ENCODE measurements at places on chromosomes 3 and 15.

DNA sequence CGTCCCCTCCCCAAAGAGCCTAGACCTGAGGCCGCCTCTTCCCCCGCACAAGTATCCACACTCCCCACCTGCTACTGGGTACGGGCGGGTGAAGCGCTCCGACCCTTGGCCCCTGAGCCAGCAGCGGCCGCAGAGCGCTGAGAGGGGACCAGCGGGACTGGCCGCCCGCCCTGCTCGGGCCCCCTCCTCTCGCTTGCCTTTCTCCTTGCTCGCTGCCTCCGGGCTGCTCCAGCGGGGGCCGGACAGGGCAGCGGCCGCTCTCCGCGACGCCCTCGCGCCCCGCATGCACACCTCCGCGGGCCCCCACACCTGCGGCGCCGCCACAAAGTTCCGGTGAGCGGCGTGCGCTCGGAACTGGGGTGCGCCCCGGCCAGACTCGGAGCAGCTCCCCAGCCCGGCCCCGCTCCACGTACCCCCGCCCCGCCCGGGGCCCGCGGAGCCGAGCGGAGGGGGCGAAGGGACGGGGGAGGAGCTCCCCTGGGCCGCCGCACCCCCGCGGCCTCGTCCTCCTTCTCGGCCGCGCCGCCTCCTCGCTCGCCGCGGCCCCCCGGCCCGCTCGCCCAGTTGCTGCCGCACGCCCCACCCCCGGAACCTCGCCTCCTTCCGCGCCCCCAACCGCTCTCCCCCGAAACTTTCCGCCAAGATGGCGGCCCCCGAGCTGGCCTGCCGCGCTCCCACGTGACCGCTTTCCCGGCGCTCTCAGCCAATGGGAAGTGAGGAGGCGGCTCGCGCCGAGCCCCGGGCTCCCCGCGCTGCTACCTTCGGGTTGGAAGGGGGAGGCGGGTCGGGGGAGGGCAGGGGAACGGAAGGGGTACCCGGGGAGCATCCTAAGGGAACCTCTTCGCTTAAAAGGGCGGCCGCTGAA is 704 bp downstream of the DLG1 start:
- peak; percentile 76 for DNase-seq

- no peak for DNase-seq
These were observed 252.7 kb upstream of the ICE2 start for GRCh38 chr15:60731583-60732130.

- DNase-seq, result no peak
These were observed 723 bp downstream of the CPNE4 start for GRCh38 chr3:132034097-132034485.

- DNase-seq, result no peak
These were observed 1.4 kb upstream of the NDUFAF3 start for GRCh38 chr3:49020330-49021212.

GRCh38 chr3:148229107-148229506 is 468.6 kb upstream of the AGTR1 start:
- DNase-seq, result no peak

DNA sequence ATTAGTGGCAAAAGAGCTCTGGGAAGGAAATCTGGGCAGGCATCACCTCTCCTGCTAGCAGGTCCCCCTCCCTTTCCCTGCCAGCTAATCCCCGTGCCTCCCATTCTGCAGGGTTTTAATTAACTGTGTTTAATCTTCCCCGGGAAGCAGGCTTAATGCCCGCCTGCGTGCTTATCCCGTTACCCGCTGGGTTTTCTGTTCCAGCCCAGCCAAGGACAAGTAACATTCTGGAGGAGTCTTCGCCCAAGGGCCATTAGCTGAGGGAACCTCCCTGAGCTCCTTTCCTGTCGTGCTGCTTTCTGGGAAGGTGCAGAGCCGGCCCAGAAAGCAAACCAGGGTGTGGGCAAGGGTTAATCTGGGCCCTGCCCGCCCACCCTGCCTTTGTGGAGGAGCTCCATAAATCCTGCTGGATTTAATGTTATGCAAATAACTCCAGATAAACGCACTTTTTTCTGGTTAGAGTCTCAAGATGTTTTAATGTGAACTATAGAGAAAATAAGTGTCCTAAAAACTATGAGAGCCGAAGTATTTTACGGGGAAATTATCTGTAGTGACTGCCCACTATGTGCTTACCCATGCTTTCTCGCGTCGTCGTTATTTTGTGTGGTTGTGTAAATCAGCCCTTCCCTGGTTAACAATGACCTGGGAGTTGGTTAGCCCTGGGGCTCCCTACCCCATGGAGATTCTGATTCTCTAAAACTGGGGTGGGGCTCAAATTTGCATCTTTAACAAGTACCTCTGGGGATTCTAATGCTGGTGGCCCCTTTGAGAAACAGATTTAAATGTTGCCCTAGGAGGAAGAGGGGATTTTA is 25.9 kb downstream of the TRIM71 start:
- DNase-seq, result no peak

GRCh38 chr3:188936597-188937107 is 235.1 kb upstream of the TPRG1 start:
- no peak for DNase-seq

- DNase-seq, result no peak
These were observed 1088.6 kb upstream of the EPHA6 start for GRCh38 chr3:95725770-95726169.

- DNase-seq, result no peak
These were observed 43.5 kb downstream of the CACNA2D3 start for GRCh38 chr3:54165865-54166264.

GRCh38 chr3:149462581-149463011 is 11.9 kb upstream of the TM4SF4 start:
- DNase-seq, result no peak

- DNase-seq, result no peak
These were observed 1144.5 kb downstream of the TUSC7 start for GRCh38 chr3:117853923-117854668.

DNA sequence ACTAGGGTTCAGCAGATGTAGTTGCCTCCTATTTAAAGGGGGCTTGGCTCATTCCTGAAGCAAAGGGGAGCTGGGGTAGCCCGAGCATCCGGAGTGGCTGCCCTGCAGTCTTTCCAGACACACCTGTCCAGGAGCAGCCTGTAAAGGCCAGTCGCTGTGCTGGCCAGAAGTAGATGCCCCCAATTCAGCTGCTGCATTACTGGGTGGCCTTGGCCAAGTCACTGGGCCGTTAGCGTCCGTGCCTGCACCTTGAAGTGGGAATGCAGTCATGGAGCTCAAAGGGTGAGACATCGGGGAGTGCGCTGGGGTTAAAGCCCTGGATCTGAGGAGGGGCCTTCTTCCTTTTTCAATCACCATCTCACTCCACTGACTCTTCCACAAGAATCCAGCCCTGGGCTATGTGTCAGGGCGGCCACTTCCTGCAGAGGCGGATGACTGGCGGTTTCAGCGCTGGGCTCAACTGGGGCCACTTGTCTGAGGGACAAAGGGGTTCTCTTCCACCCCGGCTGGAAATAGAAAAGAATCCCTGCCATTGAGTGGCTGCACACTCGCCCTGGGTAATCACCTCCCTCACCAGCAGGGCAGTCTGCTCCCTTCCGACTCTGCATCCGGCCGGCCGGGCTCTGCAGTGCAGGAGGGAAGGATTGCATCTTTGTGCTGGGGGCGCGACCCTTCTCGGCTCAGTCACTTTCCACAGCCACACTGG is 11.8 kb downstream of the ALDH1A3 start:
- DNase-seq, result no peak

- no peak for DNase-seq
These were observed 68.2 kb upstream of the ADAMTSL3 start for GRCh38 chr15:83585601-83586335.

- no peak for DNase-seq
These were observed 6.0 kb downstream of the WNT5A start for GRCh38 chr3:55480911-55481743.

DNA sequence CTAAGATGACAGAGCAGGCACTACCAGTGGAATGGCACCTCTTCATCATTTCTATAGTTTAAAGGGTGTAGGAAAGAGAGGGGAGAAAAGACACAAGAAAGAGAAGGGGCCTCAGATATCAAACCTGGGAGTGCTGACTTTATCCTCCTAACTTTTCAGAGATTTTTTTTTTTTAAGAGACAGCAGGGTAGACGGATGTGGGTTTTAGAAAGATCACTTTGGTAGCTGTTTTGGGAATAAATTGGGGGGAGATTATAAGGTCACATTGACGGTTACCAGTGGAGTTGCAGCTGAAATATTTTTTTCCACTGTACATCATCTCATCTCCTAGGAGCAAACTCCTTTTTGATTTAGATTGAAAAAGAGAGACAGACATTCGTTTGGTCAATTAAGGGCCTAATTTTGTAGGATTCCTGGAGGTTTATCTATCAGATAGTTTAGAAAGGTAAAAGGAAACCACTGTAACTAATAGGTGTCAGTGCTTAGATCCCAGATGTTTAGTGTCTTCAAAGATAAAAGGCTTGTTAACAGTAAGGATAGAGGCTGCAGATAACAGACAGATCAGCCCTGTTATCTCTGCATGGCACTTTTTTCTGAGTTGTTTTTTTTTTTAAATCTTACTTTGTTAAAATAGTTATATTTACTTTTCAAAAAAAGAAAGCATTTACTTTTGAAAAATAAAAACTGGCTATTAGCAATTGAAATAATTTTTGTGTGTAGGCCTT is 1057.0 kb downstream of the IGSF11 start:
- DNase-seq, result no peak

DNA sequence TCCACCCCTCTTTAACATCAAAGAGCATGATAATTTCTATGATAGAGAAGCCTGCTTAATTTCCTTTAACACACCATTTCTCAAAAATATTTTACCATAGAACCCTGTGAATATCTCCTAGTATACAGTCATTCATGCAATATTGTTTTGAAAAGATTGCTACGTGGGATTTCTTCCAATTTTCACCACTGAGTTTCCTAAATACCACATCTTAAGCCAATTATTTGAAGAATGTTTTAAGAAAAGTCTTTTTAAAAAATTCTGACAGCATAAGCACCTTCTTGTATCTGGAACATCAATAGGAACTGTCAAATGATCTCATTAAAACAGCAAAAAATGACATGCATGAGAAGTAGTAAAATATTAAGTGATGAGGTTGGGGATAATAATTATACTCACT is 1126.7 kb downstream of the TUSC7 start:
- DNase-seq, result no peak

DNA sequence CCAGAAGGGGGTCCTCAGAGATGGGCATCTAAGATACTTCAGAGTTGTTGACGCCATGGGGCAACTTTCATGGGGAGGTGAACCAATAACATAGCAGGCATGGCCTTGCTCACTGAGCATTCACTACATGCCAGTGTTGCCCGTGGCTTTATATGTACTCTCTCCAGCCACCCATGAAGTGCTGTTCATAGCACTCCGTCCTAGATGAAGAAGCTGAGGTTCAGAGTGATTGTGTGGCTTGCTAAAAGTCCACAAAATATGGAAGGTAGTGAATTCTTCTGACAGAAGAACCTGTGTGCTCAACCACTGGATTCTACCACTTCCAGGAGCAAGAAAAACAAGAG is 9.8 kb upstream of the SEMA4B start:
- DNase-seq, result no peak

DNA sequence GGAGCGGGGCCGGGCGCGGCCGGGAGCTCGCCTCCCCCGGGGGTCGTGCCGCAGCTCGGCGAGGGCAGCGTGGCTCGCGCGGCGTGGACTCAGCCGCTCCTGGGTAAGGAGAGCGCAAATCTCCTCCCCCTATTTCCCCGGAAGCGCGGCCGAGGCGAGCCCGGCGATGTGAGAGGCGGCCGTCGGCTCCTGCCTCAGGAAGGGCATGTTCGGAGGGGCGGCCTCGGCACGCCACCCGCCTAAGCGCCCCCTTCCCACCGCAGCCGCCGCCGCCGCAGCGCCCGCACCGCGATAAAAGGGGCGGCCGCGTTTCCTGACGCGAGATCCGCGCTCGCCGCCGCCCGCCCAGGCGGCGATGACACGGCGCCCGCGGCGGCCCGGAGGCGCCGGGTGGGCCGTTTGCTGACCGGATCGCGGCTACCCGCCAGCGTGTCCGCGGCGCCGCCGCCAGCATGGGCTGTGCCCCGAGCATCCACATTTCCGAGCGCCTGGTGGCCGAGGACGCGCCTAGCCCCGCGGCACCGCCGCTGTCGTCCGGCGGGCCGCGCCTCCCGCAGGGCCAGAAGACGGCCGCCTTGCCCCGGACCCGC is at the start of gene PDE8A:
Gene PDE8A (plus strand): TSS at position 146 of the 590 bp plus-strand sequence. CDS start 307 bp downstream, at position 453.
- DNase-seq, result no peak

DNA sequence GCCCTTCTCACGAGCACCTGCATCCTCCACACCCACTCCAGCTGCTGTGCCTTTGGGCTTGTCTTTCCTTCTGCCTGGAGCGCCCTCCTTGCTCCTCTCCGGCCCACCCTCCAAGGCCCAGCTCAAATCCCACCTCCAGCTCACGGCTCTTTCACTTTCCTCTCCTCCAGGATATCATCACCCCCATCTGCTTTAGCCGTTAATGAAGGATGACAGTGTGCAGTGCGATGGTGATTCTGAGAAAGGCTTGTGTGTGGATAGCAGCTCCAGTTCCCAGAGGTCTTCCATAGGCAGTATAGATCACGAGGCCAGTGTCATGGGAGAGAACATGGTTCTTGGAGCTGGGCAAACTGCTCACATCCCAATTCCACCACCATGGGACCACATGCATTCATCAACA is 237.4 kb downstream of the TLE3 start:
- DNase-seq, result no peak

DNA sequence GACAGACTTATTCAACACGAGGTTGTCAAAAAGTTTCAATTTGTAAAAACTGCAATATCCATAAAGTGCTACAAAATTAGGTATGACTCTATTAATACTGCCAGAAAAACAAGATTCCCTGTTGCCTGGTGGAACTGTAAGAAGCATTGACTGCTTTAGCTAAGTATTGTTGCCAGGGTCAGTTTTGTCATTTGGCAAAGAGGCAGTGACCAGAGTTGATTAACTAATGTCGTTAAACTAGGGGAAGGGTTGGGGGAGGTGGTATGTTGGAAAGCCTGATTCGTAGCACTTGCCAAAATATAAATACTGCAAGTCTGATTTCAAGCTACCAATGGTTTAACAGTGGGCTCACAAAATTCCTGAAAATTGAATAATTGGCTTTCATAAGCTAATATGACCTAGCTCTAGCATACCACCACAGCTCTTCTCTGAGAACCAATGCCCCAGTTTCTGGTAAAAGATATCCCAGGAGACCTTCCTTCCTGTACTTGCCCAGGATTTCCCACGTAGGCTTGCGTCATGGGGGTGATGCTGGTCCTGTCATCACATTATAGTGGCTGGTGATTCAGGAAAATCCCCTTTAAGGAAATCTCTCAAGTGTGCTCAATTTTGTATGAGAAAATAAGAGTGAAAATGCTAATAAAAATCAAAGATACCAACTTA is 266.4 kb upstream of the TBC1D5 start:
- DNase-seq, result no peak
